ENCODE measurements at places on chromosomes 2 and 18. TPM values are rescaled to one million over a fixed set of nuclear protein-coding genes. Genes with fewer than 3 reads are reported as not detected.
A peak's percentile ranks its signal among the peaks of the same experiment; 100 is the strongest.

GRCh38 chr18:76913583-76913982, 91.2 kb downstream of the ZNF236 start:
- DNase-seq, result no peak

- DNase-seq, result no peak
Observed at GRCh38 chr2:184004289-184004947, 593.9 kb upstream of the ZNF804A start.

The CTDP1 gene
- polyA plus RNA-seq, result 7.6 TPM

- DNase-seq, result no peak
Observed at GRCh38 chr2:121825003-121825950, 69.8 kb downstream of the TSN start.

DNA sequence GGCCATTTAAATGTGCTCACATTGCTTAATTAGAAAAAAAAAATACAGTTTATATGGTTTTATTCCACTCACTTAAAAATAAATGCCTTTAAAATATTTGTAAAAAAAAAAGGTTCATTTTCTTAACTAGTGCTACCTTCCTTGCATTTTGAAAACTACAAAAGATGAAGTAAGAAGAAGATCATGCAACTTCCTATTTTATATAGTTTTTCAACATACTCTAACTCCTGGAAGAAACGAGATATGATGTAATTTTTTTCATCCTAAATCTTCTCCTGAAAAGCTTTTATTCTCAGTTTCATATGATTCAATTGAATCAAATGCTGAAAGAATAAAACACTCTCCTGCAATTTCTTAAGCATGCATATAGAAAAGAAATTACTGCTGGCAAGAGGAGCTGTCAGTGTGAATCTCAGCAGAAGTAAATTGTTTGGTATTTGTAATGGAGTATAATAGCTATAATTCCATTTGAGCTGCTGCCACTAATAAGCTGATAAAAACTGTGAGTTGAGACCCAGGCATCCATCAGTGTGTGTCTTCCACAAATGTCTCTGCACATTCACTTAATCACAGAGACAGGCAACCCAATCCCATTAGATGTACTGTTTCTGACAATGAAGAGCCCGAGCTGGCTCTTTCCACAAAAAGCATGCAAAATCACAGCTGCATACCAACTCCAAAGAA, 3.7 kb downstream of the FTCDNL1 start:
- no peak for DNase-seq

GRCh38 chr2:72033636-72034035, 114.0 kb downstream of the CYP26B1 start:
- DNase-seq, result no peak

The SNTG2 gene
- not detected for polyA plus RNA-seq

DNA sequence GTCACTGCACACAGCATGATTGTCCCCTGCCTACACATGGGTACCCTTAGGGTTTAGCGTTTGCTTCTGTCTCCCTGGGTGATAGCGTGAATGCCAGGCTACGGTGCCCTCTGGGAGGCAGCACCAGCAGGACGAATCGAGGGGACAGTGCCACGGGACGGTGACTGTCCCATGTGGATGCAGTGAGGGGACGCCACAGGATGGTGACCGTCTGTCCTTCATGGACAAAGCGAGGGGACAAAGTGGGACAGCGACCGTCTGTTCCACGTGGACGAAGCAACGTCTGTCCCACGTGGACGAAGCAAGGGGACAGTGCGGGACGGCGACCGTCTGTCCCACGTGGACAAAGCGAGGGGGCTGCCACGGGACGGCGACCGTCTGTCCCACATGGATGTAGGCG, 25.7 kb downstream of the CTDP1 start:
- DNase-seq, result no peak

- no peak for DNase-seq
Observed at GRCh38 chr2:239457586-239458445, 57.0 kb upstream of the HDAC4 start.

DNA sequence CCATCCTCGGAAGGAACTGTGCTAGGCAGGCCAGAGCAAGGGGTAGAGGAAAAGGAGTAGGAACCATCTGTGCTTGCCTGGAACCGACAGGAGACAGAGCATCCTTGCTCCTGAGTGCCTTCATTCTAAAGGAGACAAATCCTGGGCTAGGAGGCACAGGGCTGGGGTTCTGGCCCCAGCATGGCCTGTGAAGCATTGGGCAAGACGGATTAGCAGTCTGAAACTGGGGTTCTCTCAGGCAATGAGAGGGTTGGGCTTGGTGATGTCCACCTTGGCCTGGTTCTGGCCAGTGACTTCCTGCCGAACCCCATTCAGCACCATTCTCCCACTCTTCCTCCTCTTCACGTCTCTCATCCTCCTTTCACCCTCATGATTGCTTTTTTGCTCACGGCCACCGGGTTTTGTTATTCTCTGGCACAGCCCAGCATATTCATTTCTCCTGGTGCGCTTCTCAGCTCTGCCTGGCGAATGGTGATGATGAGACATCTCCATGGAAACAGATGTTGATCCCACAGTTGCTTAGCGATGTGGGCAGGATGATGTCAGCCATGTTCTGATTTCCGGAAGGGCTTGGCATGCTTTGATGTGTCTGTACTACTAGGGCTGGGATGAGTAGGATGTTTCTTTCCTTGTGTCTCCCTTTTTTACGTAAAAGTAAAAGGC, 127.7 kb downstream of the CAPN13 start:
- DNase-seq, result peak; percentile 85

- DNase-seq, result peak; percentile 86
Observed at GRCh38 chr2:169815849-169816248, 8.9 kb downstream of the METTL5 start.

The IL18R1 gene
- 1.1 TPM for polyA plus RNA-seq

The TUBB8B gene
- not detected for polyA plus RNA-seq

GRCh38 chr18:37672001-37672400, 106.4 kb upstream of the CELF4 start:
- DNase-seq, result no peak

DNA sequence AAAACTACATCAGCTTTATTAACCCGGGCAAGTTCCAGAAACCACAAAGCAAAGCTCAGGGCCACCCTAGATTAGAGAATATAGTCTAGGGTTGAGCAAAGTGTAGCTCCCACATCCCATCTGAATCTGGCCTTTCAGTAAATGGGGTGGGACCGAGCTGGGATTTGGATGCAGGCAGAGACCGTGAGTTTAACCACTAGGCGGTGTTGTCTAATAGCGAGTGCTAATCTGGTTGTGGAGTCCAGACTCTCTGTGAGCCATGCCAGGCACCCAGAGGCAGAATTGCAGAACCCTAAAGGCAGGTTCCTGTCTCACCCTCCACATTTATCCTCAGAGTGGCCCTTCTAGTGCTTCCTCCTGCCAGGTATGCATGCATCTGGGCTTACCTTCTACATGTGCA, 435.9 kb downstream of the TSN start:
- DNase-seq, result peak; percentile 47

- DNase-seq, result peak; percentile 88
Observed at GRCh38 chr2:55014962-55015939, 35.0 kb downstream of the RTN4 start.

The C2orf15 gene
- polyA plus RNA-seq, result not detected

DNA sequence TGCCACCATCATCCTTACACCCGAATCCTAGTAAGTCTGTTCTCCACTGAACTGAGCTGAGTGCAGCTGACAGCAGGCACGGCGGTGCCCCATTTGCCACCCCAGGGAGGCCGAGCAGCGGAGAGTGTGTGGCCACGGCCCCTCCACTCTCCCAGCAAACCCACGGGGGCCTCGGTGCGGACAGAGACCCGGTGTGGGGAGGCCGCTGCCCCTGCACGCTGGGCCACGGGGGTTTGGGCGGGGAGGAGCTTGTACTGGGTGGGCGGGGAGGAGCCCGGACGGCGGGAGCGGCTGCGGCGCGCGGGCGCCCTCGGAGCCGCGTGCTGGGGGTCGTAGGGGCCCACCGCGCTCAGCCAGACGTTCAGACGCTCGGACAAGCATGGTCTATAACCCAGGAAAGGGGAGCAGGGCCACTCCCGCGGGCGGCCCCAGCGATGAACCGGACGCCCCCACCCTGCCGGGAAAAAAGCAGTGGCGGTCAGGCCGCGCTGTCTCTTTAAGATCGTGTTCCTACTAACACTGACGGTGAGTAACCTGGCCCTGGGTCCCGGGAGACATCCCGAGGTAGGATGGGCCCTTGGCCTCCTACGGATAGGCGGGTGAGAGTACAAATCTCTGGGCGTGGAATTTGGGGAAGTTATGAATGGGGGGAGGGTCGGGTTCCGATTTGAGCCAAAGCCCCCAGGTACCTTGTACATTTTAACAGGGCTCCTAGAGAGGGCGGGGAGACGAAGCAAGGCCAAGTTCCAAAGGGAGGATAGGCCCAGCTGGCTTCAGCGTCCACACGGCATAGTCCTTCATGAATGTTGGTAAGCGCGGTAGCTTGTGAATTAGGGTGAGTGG, at the start of gene ITPRIPL1:
Gene ITPRIPL1, plus strand, starts transcription at position 277 of the 843 bp plus-strand sequence. Its CDS starts 523 bp downstream, at position 800.
- peak; percentile 58 for DNase-seq

DNA sequence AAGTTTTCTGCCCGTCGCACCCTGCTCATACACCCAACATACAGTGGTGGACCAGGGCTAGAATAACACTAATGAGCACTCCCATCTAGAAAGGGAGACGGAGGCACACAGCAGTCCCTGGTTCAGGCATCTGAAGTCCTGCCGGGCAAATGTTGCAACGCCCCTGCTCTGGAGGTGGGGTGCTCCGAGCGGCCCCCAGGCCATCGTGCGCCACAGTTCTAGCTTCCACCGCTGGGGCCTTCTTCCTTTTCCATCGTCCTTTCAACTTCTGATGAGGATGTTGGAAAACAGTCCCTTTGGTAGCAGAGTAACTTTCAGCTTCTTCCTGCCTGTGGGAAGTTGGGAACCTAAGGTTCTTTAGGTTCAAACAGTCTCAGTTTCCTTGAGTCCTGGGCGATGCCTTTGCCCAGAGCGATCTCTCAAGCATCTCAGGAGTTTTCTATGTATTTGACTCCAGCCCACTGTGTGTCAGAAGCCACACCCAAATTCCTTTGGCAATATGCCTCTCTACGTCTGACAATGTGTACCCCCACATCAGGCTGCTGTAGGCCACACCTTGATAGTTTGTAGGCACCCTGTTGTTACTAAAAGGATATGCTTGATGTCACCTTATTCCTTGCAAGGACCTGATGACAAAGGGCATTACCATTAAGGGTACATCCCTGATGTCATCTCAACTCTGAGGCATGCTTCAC, 258.8 kb downstream of the GLI2 start:
- DNase-seq, result no peak

DNA sequence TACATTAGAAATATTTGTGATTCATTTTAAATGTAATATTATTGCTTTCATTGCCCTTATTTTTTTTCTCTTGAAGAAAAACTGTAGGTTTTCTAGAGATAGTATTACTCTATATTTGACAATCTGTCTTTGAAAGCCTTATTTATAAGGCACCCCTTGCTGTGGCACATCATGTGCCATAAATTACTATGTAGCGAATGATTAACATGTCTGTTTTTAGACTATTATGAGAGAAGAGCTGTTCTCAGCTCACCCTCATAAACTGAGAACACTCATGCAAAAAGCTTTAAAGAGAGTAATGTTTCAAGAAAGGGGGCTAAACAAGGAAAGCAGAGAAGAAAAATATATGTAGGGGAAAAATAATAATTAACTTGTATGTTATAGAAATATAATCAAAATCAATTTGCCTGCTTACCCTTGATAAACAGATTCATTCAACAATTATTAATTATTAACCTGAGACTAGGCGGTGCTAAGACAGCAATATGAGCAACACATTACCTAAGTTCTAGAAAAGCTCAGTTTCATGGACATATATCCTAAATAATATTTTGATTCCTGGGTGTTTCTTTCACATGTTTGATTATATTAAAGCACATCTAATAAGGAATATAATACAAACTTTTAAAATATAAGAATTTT, 69.0 kb downstream of the RAB3GAP1 start:
- DNase-seq, result no peak

The MAB21L4 gene
- polyA plus RNA-seq, result not detected

DNA sequence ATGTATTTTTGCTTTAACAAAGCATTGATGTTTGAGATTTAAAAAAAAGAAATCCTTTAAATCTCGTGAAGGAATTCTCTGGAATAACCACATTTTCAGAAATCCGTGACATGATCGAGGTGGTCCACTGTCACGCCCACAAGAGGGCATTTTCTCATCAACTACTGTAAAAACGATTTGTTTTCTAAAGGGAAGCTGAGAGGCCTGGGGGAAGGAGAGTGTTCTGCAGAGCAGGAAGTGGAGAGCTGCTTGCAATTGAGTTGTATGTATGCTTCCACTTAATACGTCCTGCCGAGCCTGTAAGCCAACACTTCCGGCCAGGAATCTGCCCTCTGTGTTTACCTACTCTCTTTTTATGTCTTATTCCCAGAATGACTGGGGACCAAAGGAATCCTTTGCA, 19.4 kb downstream of the KLHL29 start:
- DNase-seq, result peak; percentile 71

The ERICH2 gene
- not detected for polyA plus RNA-seq

- no peak for DNase-seq
Observed at GRCh38 chr2:65731476-65731875, 299.1 kb upstream of the SPRED2 start.

DNA sequence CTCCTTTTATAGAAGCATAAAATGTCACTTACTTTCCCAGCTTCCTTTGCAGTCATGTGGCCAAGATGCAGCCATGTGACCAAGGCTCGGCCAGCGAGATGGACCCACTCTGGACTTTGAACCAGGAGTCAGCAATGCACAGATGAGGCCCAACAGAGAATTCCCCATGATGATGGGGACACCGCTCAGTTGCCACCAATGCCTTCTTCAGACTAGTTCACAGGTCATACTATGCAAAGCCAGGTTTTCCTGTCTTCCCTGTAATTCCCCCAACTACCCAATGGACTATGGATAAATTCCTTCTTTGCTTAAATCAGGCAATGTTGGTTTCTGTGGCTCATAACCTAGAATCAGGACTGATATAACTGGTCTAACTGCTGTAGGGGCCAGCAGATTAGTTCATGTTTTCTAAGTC, 22.5 kb upstream of the REL start:
- DNase-seq, result no peak

- DNase-seq, result peak; percentile 30
Observed at GRCh38 chr2:178579006-178579405, 98.7 kb downstream of the PLEKHA3 start.

The AOX1 gene
- polyA plus RNA-seq, result 20.5 TPM

DNA sequence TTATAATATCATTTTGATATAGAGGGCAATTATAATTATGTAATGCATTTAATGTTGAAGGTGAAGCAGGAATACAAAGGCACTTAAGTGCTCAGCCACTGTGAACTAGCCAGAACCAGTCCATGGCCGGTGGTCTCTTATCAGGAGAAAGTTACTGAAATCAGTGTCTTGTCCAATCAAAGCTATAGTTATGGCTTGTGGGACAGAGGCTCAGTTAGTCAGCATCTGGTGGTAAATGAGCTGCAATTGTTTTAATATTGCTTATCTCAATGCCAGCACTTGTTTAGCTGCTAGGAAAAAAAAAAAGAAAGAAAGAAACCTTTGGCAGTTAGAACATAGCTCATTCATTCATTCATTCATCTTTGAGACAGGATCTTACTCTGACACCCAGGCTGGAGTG, 3.8 kb upstream of the ALS2 start:
- no peak for DNase-seq

The IL36A gene
- not detected for polyA plus RNA-seq

- peak; percentile 94 for DNase-seq
Observed at GRCh38 chr2:3168230-3168891, 209.3 kb downstream of the EIPR1 start.

All from GM23248 (cell line).